HS-27A (cell line): ENCODE measurements at places on chromosomes 1 and 21.

DNA sequence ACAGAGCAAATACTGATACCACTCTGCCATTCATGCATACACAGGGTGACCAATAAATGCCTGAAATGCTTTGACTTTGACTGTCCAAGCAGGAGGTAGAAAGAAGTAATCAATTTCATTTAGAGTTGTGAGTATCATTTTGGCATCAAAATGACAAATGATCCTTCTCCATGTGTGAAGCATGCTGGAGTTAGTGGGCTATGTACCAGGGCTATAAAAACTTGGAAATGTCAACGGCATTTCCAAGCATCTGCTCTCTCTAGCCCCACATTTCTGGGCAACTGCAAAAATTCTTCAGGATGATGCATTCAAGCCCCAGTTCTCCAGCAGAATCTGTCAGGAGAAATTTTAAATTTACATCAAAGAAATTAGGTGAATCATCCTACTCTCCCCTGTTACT, 208.4 kb upstream of the PTBP2 start:
- DNase-seq: no peak

DNA sequence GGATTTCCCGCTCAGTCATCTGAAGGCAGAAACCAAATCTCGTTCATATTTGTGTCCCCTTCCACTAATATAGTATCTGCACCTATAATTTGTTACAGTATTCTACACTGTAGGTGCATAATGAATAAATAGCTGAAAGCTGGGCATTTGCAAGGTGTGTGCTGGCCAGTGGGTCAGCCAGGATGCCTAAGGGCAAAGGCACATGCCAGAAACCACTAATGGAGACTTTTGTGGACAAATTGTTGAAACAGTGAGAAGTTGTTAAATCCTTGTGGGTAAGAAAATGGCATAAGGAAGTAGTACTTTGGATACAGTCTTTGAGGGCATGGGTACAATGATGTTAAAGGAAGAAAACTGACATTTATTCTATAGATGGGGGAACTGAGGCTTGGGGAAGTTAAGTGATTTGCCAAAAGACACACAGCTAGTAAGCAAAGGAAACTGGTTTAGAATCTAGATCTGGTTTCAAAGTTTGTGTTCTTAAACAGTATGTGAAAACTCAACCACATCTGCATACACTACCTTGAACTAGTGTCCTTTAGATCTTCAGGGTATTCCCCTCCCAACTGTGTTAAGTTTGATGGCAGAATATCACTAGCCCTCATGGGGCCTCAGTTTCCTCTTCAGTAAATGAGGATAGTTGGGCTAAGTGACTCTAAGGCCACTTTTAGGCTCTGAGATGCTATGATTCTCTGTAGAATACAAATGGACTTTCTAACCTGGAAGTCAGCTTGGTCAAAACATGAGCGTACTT, 26.5 kb upstream of the LRRC8C start:
- DNase-seq: no peak

DNA sequence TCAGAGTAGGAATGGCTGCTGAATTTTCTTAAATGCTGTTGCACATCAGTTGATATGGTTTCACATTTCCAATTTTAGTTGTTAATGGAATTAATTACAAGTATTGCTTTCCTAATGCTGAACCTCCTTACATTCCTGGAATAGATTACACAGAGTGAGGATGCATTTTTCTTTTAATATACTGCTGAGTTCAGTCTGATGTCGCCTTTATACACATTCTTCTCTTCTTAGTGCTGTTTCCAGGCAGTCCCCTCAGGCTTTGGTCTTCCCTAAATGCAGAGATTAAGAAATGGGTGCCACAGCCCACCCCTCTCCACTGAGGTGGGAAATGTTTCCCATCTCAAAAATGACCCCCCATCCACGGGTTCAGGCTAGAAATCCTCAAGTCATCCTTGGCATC, 6.7 kb upstream of the TSPEAR start:
- no peak for DNase-seq

DNA sequence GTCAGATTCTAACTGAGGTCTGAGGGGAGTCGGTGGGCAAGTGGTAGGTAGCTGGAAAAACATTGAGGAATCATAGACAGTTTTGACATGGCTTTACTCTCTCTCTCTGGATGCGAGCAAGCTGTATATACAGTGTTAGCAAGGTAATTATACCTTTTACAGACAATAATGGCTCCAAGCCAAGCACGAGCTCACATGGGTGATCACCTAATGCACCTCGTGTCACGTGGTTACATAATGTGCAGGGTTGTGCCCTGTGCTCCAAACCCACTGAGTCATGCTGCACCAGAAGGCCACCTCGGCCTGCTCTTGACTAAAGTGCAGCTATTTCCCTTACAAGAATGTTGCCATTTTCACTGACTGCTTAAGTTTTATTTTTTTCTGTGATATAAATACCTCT, 7.6 kb upstream of the CLCA2 start:
- DNase-seq: no peak

GRCh38 chr1:208174731-208175507, 69.3 kb downstream of the PLXNA2 start:
- no peak for DNase-seq

GRCh38 chr1:9349331-9349851, 56.7 kb downstream of the SPSB1 start:
- no peak for DNase-seq

DNA sequence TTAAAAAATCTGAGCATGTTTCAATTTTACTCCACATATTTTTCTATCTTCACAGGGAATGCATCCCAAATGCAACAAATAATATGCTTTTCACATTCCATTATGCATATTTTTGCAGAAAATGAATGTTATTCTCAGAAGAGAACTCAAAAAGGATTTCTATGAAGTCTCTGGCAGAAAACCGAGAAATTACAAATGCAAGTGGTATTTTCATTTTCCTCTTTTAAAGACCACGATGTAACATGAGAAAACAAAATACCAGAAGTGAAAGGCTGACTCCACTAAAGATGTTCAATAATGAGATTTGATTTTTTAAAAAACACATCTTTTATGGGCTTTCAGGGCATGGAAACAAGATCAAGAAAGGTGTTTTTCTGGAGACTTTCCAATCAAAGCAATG, 5.0 kb upstream of the PDC start:
- DNase-seq: no peak

DNA sequence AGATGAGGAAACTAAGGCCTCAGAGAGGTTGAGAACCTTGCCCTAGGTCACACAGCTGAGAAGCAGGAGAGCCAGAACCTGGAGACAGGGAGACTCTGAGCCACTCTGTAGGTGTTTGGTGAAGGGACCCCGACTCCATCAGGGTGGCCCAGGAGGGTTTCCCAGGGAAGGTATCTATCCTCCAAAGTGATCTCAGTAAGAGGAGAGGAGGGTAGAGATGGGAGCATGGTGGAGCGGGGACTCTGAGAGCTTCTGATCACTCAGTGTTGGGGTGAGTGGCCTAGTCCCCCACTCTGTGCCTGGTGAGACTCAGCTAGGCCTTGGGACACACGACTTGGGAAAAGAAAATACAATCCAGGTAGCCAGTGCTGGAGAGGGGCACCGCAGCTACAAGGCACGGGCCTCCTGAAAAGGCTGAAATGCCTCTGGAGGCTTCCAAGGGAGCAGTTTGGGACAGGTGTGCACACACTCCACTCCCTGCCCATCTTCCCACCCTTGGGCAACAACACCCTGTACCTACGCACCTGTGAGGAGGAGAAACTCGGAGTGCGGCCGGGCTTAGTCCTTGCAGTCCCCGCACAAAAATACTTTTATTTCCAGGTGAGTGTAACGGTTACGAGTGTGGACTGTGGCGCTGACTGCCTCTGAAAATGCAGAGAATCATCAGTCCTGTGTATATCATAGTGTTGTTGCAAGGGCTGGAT, 80.8 kb downstream of the CAMK2N1 start:
- no peak for DNase-seq

DNA sequence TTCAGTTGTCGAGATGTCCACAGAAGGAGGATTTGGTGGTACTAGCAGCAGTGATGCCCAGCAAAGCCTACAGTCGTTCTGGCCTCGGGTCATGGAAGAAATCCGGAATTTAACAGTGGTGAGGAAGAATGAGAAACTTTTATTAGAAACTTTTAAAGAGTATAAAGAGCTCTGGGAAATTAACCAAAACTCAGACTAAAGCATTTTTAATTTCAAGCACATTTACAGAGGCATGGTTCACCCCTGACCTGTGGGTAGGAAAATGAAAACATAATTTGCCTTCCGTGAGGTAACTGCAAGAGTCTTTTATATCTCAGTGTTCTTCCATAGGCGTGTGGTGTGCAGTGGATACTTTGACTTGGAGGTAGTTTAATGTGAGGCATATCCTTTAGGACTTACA, 44.8 kb upstream of the KCNQ4 start:
- no peak for DNase-seq

DNA sequence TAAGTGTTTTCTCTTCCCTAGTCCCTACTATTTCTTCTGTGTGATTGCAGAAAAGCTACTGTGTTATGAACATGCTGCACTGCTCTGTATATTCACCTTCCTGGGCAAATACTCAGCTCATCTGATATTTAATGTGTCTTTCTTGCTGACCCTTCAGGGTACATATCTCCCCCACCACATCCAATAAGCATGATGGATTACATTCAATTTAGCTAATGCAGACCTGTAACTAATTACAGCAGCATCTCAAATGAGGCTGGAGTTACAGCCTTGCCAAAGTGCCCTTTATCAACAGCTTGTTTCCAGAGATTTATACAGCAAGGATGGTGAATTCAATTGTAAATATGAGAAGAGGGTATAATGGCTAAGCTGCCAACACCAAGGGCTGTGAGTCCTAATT, 144.0 kb downstream of the KCNH1 start:
- DNase-seq: no peak

- no peak for DNase-seq
These were observed 17.4 kb downstream of the PEA15 start for GRCh38 chr1:160222546-160222945.

DNA sequence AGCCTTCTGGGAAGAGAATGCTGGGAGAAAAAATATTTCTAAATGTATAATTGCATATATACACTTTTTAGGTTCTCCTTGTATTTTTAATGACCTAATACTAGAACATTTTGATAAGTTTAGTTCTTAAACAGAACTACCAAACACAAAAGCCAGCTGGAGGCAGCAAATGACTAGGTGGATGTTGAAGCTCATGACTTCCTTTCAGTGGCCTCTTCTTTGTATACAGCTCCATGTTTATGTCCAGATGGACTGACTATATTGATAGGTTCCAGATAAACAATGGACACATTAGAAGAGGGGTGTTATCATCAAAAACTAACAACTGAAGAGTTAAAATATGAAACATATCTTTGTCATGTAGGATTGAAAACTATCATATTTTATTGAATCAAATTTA, 52.5 kb downstream of the LRRC8D start:
- DNase-seq: no peak

GRCh38 chr1:77413541-77414335, 131.9 kb downstream of the AK5 start:
- no peak for DNase-seq

- DNase-seq: no peak
These were observed 38.8 kb upstream of the FAM3B start for GRCh38 chr21:41277846-41278245.

DNA sequence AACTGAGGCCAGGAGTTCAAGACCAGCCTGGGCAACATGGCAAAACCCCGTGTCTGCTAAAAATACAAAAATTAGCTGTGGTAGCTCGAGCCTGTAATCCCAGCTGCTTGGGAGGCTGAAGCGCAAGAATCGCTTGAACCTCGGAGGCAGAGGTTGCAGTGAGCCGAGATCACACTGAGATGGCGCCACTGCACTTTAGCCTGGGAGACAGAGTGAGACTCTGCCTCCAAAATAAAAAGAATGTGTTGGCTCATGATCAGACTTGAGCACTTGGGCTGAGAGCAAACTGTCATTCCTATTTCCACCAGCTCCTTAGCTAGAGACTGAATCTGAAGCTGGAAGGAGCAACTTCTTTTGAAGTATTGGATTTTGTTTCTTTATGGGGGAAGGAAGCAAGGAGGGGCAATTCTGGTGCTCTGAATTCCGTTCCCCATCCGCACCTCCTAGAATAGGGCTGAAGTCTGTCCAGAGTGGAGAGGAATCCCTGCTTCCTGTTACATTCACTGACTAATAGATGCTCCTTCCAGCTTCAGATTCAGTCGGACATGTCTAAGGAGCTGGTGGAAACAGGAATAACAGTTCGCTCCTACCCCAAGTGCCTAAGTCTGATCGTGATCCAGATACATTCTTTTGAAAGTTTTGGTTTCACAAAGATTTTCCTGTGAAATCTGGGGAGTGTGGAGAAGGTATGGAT, 3.8 kb downstream of the ZNF672 start:
- DNase-seq: no peak

DNA sequence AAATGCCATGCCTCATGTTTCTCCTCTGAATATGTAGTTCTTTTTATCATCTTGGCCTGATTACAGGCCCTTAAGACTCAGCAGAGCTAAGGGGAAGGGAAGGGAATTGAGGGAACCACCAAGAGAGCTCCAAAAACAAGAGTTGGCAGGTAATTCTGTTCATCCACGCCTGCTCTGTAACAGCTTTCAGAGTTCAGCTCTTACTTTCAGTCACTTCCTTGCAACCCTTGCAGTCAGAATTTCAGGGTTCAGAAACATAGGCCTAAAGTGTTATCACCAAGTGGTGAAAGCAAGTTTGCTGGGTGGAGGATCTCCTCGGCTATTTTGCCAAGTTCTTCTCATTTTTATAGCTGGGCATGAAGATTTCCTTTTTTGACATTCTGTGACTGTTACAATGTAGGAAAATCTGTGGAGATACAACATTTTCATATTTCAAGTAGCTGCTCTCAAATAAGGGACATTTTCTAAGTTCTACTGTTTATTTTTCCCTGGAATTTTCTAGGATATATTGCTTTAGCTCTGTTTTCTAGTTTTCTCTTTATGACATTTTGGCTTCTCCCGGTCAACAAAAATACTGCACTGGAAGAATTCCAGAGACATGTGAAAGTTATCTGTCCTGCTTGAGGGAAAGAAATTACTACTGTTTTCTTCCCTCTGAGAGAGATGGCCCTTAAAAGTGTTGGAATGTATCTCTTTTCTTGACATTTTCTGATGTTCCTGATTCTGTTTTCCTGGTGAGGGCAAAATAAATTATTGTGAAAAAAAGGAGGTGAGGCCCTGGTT, 251.8 kb upstream of the ST6GALNAC5 start:
- no peak for DNase-seq

DNA sequence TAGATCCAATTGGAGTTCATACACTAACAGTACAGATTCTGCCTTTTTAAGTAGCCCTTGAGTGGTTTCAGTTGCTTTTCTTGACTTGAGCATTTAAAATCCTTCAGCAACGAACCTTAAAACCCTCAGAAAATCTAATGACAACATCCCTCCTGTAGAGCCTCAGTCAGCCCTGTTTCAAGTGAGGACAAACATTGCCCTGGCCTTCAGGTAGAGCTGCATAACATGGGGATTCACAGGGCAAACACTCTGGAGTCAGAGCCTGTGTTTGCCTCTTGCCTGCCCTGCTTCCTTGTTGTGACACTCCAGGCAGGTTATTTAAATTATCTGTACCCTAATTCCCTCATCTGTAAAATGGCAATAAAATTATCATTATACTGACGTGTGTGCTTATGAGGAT, 96.1 kb upstream of the KCNA3 start:
- DNase-seq: no peak

GRCh38 chr1:202770135-202770534, 38.1 kb downstream of the KDM5B start:
- DNase-seq: no peak
